Hepatic stellate cell (primary cell): ENCODE measurements at places on chromosomes 3 and 15.

- DNase-seq, result no peak
These were observed 24.5 kb downstream of the CD86 start for GRCh38 chr3:122079524-122080206.

- DNase-seq, result peak; percentile 65
These were observed 45.2 kb upstream of the NR2F2 start for GRCh38 chr15:96285305-96285704.

DNA sequence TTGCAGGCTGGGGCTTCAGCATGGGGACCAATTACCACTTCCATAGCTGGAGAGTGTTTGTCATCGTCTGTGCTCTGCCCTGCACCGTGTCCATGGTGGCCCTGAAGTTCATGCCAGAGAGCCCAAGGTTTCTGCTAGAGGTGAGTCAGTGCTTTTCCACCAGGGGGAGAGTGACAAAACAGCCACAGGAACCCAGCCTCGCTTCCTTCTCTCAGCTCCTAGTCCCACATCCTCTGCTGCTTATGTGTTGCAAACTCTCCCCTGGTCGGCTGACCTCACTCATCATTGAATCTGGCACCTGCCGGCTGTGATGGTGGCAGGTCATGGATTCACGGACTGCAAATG lies 158.3 kb downstream of the SV2B start:
- DNase-seq, result no peak

DNA sequence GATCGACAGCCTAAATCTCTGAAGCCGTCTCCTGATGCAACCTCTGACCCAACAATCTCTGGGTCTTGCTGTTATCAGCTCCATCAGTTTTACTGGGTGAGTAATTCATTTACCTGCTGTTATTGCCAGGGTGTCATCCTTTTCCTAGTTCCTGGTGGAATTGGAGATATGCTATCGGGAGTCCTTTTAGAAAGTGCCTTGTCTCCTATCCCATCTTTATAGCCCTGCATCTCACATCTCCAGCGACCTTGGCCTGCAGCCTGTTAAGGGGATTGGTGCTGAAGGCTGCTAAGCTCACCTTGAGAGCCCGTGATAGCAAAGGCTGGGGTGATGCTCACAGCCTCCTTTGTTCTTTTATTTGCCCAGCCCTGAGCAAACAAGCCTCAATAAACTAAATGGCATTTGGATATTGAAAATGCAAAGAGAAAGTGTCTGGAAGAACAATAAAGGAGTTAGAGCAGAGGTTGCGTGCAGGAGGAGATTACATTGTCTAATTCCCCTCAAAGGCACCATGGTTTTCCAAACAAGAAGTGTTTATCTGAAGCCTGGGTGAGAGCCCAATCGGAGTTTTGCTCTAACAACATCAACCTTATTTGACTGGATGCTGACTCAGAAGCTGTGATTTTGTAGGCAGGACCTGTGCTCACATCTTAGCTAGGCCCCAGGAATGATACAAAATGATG lies 101.8 kb downstream of the RPLP1 start:
- no peak for DNase-seq

- no peak for DNase-seq
These were observed 26.3 kb downstream of the SCN11A start for GRCh38 chr3:39025222-39025970.

DNA sequence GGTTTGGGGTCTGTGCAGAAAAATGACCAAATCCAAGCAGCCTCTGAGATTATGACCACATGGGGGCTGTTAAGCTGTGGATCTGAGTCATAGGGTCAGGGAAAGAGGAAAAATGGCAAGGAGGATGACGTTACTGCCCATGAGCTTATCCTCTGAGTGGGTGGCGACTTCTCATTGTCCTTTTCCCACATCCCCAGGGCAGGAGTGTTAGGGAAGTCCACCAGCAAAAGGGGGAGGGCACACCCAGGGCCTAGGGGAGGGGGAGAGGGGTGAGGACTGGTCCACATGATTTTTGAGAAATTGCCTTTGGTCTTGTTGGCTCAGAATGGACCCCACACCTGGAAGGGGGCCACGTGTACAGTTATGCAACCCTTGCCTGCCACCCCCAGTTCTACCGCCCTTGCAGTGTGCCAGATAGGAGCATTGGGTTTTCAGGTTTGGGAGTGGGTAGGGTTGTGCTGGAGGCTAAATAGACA lies 2.6 kb downstream of the CD276 start:
- peak; percentile 86 for DNase-seq
